ENCODE measurements at places on chromosomes 2 and 18.

DNA sequence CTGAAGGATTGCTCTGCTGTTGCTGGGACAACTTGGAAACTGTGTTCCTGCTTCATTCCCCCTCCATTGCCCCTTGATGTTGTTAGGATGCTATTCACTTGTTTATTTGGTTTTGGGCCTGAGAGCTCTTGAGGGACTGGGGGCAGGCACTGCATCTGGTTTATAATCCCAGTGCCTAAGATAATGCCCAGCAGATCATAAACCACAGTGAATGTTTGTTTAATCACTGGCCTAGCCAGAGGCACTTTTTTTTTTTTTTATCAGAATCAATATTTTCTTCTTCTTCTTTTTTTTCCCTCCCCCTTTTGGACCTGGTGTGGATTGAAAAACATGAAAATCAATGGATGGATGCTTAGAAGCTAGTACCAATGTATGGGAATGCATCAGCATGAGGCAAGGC lies 38.1 kb downstream of the KCNS3 start:
- DNase-seq = no peak

DNA sequence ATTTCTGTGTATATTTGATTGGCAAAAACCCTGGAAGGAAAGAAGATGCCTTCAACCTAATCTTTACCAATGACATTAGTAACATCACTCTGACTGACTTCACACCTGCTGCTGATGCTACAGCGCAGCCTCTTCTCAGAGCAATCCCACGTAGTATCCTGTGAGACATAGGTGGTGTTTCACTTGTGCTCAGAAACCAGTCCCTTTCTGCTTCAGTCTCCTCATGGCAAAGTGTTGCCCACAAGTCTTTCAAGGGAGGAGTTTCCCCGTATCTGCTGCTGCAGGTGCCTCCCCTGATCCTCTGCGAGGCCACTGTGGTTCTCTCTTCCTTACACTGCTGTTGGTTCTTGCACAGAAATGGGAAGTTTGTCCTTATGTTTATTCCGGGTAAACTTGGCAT lies 433.2 kb upstream of the TNP1 start:
- DNase-seq = no peak

DNA sequence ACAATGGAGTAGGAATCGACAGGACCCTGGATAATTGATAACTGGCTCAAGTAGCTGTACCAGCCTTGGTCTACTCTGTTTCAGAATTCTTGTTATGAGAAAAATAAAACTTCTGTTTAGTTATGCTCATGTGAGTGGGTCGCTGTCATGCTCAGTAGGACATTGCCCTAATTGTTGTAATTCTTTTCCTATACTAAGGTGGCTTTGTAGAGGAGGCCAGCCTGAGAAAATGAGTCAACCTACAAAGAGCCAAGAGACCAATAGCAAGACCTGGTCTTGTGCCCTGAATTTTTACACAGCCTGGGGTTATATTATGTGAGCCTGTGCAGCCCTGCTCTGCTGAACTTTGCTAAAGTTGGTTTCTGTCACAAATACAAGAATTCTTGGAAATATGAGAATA lies 238.4 kb downstream of the MEIS1 start:
- DNase-seq = no peak

GRCh38 chr2:101517758-101518271 lies 42.9 kb upstream of the RFX8 start:
- DNase-seq = no peak

DNA sequence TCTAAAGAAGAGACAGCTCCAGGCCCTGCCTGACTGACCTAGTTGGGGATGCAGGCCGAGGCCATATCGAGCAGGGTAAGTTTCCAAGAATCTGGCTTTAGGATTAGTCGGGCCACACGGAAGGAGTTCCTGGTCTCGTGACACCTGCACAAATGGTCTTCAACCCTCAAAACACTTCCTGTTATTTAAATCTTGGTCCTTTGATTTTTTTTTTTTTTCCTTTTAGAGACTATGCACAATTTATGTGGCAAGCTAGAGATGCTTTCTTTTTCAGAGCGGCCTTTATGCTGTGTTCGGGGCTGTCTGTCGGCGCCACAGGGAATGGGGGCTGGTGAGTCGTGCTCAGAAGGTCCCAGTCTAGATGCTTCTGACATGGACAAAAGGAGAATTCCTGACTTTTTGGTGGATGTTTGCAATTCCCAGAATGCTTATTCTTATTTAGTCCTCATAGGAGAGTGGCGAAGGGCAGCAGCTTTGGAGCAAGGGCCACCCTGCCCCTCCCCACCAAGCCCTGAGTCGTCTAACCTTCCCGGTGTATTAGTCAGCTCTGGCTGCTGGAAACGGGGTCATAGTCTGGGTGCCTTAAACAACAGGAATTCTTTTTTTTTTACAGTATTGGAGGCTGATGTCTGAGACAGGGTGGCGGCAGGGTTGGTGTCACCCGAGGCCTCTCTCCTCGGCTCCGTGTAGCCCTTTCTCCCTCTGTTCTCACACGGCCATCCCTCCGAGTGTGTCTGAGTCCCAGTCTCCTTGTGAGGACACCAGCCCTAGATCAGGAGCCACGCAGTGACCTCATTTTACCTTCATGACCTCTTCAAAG lies 27.4 kb downstream of the HPCAL1 start:
- DNase-seq = no peak

GRCh38 chr2:239919774-239920692 lies 105.1 kb downstream of the NDUFA10 start:
- DNase-seq = no peak

GRCh38 chr18:63220903-63221302 lies 98.7 kb downstream of the BCL2 start:
- no peak for DNase-seq

GRCh38 chr2:17303054-17303453 lies 215.2 kb downstream of the RAD51AP2 start:
- no peak for DNase-seq
